ENCODE measurements at places on chromosomes 6 and 20.

DNA sequence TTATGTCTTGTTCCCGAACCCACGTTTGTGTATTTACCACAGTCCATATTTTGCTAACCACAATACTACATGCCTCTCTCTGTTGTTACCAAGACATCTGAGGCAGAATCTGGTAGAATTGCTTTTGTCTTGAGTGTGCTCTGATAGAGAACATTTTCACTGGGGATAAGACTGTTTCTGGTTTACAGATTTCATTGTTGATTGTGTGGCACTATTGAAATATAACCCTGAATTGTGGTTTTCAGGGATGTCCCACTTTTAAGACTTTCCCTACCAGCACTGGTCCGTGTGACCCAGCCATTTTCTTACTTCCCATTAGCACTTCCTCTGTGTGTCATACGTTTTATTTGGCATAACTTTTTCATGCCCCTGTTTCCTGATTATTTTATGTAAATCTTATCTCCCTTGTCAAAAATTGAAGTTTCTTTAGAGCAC lies 12.2 kb downstream of the NCOA7 start:
- DNase-seq, result no peak

DNA sequence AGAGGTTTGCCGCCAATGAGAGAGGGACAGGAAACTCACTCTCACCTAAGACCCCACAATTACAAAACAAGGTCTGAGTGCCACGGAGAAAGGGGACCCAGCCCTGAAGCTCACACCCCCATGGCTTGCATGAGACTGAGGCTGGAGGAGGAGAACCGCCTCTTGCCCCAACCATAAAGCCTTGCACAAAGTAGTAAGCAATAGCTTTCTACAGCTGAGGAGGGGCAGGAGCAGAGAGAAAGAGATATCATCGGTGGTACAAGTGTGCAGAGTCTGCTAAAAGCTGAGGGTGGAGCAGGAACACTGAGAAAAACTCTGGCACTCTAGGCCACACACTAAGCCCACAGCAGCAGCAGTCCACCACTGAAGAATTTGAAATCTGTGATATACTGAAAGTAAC lies 37.7 kb downstream of the OSTM1 start:
- DNase-seq, result no peak

DNA sequence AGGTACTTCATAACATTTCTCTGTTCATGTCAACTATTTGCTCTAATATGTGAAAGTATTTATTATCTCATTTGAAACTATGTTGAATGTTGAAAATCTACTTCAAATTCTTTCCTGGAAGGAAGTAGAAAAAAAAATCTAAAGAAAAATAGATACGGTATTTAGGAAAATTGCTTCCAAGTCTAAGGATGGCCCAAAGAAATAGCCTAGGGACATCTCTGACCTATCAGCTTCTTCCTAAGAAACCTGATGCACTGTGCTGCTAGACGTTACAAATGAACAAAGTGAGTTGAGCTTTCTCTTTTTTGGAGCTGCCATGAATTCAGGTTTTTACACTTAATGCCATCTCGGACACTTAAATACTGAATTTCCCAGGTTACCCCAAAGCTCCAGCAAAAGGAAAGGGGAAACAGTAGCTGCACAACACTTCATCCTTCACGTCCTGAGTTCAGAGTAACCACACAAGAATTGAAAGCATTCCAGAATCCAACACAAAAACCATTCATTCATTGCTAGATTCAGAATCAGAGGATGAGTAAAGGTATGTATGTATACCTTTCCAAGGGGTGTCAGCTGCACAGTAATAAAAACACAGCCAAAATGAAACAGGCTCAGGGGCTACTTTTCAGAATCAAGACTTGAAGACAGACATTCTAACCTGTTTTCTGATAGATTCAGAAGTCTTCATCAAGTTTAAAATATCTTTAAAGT lies 7.9 kb downstream of the RMND1 start:
- DNase-seq, result no peak

DNA sequence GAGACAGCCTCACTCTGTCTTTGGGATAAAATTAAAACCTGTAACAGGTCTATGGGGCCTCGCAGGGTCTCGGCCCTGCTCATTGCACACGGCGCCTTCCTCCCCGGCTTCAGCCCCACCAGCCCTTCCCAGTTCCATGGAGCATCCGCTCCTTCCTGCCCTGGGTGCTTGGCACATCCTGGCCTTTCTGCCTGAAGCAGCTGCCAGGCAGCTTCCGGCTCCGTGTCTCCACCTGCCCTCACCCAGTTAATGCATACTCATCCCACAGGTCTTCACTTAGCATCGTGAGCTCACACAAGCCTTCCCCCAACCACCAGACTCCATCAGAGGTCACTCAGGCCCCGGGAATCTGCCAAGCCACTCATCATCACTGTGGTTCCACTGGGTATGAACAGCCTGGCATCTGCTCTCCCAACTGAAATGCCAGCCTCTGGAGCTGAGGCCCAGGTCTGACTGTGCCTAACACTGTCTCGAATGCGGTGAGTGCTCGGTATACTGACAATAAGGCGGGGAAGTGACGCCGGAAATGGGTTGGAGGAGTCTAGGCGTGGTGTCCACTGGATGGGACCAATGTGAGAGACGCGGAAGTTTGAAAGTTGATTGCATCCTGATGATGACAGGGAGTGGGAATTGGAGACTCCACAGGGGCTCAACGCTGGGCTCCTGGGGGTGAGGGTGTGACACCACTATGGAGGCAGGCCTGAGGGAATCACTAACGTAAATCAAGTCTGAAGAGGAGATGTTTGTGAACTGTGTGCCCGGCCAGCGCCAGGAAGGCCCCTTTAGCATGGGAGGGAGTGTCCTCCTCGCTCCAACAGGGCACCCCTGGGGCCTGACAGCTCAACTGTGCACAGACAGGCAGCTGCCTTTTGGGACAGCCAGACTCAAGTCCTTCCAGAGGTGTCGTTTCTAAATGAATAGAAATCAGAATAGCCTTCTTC lies 245.8 kb downstream of the TTLL2 start:
- no peak for DNase-seq

DNA sequence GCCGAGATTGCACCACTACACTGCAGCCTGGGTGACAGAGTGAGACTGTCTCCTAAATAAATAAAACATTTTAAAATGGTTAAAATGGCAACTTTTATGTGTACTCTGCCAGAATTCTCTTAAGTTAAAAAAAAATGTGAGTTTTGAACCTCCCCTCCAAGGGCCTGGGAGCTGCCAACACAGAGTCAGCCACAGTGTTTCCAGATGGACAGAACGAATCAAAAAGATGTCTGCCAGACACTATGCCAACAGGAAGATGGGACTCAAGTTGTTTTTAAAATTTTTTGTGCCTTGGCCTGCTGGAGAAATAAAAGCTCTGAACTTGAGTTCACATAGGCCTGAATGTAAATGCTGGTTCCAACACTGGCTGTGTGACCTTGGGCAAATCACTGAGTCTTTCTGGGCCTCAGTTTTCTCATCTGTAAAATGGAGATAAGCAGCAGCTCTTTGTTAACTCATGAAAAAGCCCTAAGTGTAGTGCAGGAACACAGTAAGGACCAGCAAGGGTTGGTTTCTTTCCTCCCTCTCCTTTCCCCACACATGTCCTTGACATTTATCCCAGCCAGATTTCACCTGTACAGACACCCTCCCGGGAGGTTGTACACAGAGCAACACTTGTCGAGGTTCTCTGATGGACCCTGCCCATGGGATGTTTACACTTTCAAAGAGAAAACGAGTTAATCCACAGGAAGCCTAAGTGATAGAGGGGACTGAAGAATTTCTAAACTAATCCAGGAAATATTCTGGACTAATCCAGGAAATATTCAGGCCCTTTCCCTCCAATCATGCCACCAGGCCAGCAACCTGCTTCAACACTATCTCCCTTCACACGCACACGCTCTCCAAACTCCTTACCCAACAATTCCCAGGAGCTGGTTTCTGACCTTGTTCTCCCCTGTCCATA lies 35.0 kb downstream of the MRPL14 start:
- no peak for DNase-seq
